Natural killer cell (primary cell): ENCODE measurements at places on chromosomes 11 and 22. TPM values are rescaled to one million over a fixed set of nuclear protein-coding genes. Genes with fewer than 3 reads are reported as not detected.

DNA sequence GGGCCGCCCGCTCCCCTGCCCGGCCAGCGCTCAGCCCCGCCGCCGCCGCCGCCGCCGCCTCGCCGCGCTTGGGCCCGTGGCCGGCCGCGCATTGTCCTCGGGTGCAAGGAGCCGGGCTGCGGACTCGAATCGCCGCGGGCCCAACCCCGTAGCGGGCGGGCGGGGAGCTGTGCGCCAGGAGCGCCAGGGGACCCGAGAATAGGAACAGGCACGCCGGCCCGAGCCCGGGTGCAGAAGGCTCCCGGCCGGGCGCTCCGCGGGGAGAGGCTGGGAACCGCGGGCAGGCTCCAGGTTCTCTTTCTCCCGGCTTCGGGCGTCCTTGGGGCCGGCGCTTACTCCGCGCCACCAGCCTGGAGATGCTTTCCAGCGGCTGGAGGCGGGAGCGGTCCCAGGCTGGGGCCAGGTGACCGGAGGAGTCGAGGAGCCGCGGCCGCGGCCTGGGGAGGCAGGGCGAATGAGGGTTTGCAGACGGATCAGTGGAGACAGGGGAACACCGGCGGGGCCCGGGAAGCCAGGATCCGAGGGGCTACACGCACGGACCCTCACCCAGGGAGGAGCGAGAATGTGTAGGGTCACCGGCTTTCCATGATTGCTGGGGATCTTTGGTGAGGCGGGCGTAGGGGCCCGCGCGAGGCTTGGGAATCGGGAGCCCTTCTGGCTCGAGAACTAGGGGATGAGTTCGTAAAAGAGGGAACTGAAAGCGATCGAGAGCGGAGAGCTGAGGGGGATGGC lies 726 bp downstream of the PKNOX2 start:
- no peak for DNase-seq

DNA sequence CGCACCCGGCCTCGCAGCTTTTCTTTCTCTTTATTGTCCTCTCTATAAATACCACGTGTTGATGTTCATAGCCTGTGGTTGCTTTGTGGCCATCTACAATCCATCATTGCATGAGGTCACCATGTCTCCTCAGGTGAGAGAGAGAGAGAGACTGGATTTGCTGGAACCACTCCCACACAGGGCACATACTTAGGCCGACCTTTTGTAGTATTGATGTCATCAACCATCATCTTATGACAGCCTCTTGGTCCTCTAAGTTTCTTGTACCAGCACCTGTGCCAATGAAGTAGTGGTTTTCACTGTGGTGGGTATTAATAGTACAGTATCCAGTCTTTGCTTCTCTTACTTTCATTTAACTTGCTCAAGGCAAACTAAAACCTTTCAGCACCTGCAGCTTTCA lies 22.8 kb upstream of the P2RY6 start:
- no peak for DNase-seq

DNA sequence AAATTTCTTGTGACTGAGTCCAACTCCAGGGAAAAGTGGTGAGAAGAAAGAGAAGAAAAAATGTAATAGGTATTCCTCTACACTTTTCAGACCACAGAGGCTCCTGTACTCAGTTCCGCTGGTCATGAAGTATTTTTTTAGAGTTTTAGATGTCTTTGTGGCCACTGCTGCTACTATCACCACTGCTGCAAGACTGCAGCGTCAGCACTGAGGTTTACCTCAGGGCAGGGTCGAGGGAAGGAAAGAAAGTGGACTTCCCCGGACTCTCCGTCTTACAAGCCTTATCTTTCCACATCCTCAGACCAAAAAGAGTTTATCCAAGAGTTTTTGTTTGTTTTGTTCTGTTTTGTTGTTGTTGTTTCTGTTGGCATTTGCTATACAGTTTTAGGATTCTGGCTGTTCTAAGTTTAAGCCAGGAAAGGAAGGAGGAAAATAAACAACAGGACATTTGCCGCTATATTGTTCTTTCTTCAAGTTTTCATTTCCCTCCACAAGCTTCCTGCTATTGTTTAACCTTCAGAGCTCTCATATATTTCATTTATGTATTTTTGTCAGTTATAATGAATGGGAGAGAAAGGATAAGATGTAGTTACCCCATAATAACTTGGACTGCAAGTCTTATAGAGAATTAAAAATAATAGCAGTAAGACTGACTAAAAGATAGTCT lies 919.3 kb downstream of the NTM start:
- DNase-seq, result no peak

DNA sequence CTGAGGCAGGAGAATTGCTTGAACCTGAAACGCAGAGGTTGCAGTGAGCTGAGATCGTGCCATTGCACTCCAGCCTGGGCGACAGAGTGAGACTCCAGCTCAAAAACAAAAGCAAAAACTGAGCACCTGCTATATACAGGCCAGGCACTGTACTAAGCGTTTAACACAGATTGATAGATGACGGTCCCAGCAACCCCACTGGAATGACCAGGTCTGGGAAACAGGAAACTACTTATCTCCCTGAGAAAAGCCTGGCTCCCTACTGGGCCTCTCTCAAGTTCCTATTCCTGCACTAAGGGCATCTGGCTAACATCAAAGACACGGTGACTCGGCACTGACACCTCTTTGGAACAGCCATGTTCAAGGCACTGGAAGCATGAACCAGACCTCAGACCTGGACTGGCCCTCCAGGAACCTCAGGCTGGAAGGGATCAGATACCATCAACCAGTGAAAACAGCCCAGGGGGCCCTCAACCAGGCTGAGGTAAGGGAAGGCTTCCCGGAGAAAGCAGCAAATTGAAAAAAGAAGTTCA lies 16.6 kb downstream of the ARAP1 start:
- DNase-seq, result no peak

- DNase-seq, result no peak
These were observed 69.2 kb downstream of the CD82 start for GRCh38 chr11:44634401-44635281.

GRCh38 chr11:121683791-121684190 lies 231.0 kb upstream of the SORL1-AS1 start:
- no peak for DNase-seq

- DNase-seq, result no peak
These were observed 4.5 kb downstream of the GAL start for GRCh38 chr11:68688881-68689280.

DNA sequence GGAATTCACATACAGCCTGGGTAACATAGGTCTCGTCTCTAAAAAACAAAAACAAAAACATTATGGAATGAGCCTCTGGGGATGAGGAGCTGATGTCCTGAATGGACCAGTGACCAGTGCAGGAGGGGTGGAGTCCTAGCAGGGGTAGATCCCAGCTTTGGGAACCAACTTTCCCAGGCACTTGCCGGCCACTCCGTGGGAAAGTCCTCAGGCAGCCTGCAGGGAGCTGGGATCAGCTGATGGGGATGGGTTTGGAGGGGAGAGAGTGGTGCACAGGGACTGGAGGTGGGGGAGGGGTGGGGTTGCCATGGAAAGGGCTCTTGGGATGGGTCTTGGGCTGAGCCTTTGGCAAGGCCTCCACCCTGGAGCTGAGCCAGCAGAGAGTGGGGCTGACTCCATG lies 19.1 kb downstream of the MGAT3 start:
- no peak for DNase-seq

OR4A16 gene
- not detected for total RNA-seq

SMTNL1 gene
- not detected for total RNA-seq

SERPING1 gene
- total RNA-seq, result 0.50 TPM
